Activated T-cell treated with anti-CD3 and anti-CD28 coated beads, Interleukin-2, amount 50 U/mL, for 4 hours (primary cell): ENCODE measurements at places on chromosomes 4 and X. TPM values are rescaled to one million over a fixed set of nuclear protein-coding genes. Genes with fewer than 3 reads are reported as not detected.

DNA sequence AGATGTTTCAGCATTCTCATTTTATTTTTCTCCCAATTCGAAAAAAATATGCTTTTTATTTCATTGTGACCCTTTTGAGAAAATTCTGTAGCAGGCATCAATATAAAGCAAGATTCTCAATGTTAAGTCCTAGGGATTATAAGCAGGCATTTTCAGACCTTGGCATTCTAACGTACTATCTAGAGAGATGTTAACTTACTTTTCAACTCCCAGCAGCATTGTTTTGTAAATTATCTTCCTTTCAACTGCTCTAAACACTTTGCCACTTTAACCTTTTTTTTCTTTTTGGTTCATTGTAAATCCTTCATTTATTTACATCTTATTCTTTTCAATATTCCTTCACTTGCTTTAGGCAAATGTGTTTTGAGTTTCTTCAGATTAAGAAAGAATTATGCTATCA is 333.2 kb downstream of the ARHGAP24 start:
- no peak for DNase-seq

GRCh38 chr4:35993606-35994005 is 250.7 kb downstream of the ARAP2 start:
- DNase-seq, result no peak

DNA sequence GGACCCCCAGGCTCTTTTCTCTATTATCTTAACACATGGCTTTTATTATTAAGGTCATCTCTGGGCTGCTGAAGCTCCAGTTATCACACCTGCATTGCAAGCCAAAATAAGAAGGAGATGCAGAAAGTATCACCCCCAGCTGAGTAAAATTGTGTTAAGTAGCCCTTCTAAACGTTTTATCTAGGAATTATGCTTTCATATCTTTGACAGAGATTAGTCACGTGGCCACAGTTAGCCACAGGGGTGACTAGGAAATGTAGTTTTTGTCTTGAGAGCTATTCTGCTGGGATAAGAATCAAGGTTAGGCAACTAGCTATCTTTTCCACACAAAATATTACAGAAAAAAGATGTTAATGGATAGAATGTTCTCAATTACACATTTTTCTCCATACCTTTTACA is 102.1 kb downstream of the ANXA3 start:
- no peak for DNase-seq

The ACSL1 gene
- total RNA-seq, result 28.1 TPM

- DNase-seq, result no peak
Measured at GRCh38 chrX:10634392-10635161, 14.2 kb upstream of the MID1 start.

- no peak for DNase-seq
Measured at GRCh38 chr4:85818700-85819099, 343.8 kb downstream of the ARHGAP24 start.

DNA sequence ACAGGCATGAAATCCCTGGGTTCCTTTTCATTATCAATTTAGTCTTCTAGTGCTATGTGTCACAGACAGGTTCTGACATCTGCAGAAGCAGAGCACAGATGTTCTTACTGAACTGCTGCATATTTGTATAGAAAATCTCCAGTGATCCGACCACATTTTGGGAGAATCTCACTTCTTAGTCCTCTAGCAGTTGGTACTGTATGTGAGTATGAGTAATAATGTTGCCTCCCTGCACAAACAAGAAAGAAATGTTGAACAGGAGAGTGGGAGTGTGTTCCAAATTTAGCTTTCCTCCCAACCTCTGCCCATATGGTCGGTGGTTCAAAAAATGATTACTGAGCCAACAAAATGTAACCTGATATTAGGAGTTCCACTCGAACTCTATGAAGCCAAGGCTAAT is 165.3 kb upstream of the GPC4 start:
- no peak for DNase-seq

- no peak for DNase-seq
Measured at GRCh38 chrX:46298821-46299220, 246.4 kb downstream of the ZNF674 start.

GRCh38 chrX:109623997-109624396 is 975 bp downstream of the KCNE5 start:
- DNase-seq, result no peak

GRCh38 chrX:100696699-100697351 is 35.1 kb downstream of the SYTL4 start:
- DNase-seq, result no peak

- no peak for DNase-seq
Measured at GRCh38 chrX:147912093-147912801, 528 bp downstream of the FMR1 start.

GRCh38 chrX:20980426-20980825 is 393.8 kb upstream of the CNKSR2 start:
- DNase-seq, result no peak

DNA sequence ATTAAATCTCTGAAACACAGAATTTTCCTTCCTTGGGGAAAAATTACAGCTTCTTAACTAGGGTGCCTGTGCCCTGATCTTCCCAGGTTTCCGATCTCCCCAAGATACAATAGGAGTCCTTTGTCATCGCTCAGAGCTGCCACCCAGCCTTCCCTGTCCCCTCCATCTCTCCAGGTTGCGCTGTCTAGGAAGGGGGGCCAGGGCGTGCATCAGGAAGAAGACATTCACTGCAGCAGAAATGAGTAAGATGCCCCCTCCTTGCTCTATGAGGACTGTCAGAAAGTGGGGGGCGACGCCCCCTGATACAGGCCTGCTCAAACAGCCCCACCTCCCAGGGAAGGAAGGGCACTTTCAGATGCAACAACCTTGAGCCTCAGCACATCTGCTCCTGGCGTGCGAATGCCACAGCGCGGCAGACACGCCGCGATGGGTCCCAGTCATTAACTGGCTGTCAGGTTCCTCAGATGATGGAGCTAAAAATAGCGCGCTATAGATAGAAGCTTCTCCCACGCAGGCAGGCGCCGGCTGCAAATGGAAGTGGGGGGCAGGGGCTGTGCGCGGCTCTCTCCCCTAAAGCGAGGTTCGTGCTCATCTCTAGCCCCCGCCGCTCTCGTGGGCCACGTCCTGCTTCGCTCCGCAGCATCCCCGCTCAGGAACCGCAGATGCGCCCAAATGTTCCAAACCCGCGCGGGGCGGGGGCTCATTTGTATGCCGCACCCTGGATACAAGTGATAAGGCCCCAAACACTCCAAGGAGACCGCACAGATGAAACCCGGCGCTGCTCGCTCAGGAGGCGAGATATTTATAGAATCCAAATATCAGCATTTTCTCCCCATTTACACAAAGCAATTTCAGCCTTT is 57.6 kb upstream of the LGI2 start:
- DNase-seq, result no peak

DNA sequence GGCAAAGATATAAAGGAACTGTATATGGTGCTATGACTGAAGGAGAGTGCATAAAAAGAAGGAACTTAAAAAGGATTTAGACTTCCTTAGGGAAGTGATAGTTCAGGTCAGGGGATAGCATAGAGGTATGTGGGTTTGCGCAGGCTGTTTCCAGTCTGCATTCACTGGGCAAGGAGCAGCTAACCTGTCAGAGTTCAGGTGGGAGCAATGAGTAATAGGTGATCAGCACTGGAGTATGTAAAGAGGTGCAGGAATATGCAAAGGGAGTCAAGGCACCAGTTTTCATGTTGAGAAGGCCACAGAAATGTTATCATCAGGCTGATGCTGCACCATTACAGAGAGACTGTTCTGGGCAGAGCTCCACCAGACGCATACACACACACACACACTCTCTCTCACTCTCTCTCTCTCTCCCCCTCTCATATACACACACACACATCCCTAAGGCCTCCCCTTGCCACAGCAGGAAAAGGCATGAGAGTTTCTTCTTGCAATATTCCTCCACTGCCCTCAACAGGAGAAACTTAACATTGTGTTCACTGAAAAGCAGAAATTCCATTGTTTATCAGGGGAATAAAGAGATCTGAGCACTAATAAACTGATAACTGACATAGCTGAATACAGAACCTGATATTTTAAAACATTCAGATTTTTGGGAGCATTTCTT is 256.4 kb upstream of the GRID2 start:
- no peak for DNase-seq

DNA sequence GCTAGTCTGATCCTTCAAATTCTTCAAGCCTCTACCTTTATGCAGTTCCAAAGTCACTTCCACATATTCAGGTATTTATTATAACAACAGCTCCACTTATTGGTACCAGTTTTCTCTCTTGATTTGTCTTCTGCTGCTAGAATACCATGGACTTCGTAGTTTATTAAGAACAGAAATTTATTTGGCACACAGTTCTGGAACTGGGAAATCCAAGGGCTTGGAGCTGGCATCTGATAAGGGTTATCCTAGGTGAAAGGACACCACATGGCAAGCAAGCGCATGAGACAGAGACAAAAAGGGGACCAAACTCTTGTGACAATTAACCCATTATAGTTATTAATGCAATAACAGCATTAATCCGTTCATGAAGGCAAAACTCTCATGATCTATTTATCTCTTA is 600.5 kb upstream of the ATOH1 start:
- no peak for DNase-seq

DNA sequence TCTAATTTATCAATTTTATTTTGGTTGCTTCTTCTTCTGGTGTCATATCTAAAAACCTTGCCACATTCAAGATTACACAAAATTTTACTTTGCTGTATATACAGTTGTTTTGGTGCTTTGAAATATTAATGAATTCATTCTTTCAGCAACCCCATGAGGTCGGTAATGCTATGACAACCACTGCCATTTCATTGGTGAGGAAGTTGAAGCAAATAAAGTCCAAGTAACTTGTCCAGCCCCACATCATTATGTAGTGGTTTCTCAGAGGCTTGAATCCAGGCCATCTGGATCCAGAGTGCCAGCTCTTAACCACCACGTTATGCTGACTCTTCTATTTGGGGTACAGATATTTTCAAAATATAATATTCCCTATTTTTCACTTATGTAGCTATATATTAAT is 42.2 kb downstream of the UGT2A3 start:
- DNase-seq, result no peak

DNA sequence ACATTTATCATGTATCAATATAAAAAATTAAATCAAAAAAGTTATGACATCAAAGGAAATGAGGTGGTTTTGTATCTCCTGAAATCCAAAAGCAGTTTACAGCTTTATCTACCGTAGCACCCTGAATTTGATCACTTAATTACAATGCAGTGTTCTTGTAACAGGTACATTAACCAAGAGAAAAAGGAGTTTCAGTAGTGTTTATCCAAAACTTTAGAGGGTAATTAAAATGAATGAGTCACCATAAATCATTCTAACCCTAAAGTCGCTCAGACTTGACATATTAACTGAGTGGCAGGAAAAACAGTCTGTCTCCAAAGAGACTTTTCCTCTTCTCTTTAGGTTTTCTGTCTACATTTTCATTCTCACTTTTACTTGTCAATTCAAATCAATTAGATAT is 907.6 kb upstream of the EPHA5 start:
- no peak for DNase-seq

The CSAG1 gene
- not detected for total RNA-seq

The OTUD6A gene
- not detected for total RNA-seq

GRCh38 chrX:24253030-24253429 is 60.8 kb downstream of the SUPT20HL2 start:
- no peak for DNase-seq

GRCh38 chr4:119628281-119629141 is at the start of gene PDE5A:
TSS of gene PDE5A (minus strand) at chr4:119628804. CDS start at chr4:119628671, 133 bp downstream.
- DNase-seq, result peak; percentile 69

GRCh38 chrX:19576742-19577141 is 61.4 kb upstream of the MAP3K15 start:
- no peak for DNase-seq

- DNase-seq, result no peak
Measured at GRCh38 chr4:106149911-106150310, 166.1 kb downstream of the TBCK start.

- DNase-seq, result no peak
Measured at GRCh38 chr4:150949943-150950342, 65.1 kb downstream of the LRBA start.

The ZFP92 gene
- total RNA-seq, result 1.5 TPM

DNA sequence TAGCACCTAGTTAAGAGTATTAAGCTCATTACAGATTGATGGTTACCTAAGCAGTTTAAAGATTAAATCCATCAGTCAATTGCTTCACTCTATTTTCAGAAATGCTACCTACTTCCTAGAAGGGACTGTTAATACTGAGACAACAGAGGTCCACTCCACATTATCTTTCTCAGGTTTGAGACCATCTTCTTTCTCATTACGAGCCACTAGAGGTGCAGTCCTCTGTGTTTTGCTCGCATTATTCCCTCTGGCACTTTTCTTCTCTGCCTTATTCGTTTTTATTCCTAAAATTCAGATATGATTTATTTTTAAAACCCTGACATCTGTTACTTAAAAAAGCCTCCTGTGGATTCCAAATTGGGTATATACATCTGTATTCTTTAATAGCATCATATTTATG is 459.1 kb downstream of the FSTL5 start:
- DNase-seq, result no peak

The UGT8 gene
- total RNA-seq, result 0.30 TPM

DNA sequence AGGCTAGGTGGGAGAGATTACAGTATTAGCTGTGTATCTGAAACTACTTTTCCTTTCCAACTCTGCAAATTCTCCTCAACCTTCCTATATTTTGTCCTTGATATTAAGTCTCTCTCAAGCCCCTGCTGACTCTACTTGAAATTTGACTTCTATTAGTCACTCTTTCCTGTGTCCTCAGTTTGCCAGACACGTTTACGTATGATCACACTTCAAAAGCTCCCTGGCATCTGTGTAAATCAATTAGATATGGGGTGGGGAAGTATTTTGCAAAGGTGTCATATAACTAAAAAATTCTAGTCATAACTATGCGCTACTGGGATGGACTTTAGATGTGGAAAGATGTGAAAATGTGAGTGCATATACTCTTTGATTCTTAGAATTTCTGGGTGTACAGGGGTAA is 67.4 kb upstream of the ARHGAP24 start:
- DNase-seq, result no peak

DNA sequence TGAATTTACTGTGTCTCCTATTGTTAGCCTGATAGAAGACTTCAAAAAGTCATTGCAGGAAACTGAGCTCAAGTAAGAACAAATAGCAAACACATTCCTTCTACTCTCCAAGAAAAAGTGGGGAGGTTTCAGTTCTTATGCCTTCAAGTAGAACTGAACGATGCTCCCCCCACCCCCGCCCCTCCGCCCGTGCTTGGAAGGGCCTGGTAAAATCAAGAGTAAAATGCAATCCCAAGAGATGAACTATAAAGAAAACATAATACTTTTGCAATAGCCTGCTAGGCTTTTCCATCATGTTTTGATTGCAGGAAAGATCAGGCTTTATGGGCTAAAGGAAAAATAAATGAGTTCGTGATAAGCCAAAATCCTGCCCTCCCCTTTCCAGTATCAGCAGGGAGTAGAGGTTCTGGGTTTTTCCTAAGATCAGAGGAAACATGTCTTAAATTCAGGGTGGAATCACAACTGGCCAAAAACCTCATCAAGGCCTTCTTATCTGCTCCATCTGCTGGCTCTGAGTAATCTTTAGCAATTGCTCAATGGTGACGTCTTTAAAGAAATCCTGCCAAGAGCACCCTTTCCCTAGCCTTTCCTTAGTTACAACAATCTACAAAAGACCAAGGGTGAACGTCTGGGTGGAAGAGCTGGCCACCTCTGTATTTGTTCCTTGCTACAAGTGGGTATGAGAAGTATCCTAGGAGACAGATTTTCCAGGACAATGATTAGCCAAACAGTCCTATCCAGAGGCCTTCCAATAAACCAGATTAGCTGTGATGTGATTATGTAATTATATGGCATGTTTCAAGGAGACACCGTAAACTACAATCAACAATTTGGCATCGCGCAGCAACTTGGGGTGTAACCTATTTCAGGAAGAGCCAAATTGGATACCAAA is 66.3 kb upstream of the FAM9C start:
- DNase-seq, result no peak

The GLOD5 gene
- not detected for total RNA-seq

The CA5B gene
- total RNA-seq, result 5.4 TPM

GRCh38 chr4:39054497-39054896 is 7.5 kb upstream of the KLHL5 start:
- DNase-seq, result no peak
